ENCODE measurements at places on chromosomes 2 and 18.

DNA sequence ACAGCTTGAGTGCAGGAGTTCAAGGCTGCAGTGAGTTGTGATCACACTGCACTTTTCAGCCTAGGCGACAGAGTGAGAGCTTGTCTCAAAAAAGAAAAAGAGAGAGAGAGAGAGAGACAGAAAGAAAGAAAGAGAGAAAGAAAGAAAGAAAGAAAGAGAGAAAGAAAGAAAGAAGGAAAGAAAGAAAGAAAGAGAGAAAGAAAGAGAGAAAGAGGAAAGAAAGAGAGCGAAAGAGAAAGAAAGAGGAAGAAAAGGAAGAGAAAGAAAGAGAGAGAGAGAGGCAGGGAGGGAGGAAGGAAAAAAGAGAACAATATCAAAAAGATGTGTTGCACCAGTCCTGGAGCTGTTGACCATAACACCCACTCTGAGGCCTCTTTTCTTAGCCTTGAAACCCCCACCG, 89.8 kb upstream of the MBOAT2 start:
- no peak for DNase-seq

DNA sequence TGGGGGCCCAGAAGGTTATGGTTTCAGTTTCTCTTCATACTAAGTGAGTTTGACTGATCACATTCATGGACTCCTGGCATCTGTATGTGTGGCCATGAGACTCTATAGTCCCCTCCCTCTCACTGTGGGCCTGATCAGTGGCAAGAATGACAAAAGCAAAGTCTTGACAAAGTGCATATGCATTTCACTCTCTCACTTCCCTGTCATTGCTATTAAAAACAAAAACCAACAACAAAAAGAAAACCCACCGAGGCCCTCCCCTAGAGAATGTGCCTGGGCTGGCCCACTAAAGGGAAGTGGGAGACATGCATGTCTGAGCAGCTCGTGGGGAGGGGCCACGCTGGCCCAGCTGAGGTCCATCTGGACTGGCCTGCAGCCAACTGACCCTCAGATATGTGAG, 600.1 kb upstream of the RAB6C start:
- no peak for DNase-seq

DNA sequence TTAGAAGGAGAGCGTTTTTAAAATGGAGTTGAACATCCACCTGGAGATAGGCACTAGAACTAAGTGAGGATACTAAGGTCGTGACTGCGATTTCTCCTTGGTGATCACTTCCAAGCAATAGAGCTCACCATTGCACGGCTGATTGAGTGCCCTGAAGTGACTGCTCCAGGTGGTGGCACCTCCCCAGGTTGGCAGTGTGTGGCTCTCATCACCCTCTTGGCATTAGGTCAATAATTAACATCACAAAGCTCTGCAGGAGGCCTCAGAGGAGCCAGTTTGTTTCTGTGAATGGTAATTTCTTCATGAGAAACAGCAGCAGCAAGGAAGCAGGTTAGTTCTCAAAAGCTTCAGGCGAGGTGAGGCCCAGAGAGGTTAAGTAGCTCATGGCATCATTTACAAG, 259.6 kb downstream of the CLIP4 start:
- no peak for DNase-seq

GRCh38 chr18:76980663-76981395, 151.8 kb downstream of the MBP start:
- no peak for DNase-seq

- DNase-seq: no peak
Measured at GRCh38 chr2:170971071-170971470, 42.0 kb downstream of the GORASP2 start.

GRCh38 chr2:233124421-233125080, 64.4 kb downstream of the INPP5D start:
- no peak for DNase-seq

GRCh38 chr2:36134281-36134680, 221.3 kb upstream of the CRIM1 start:
- DNase-seq: no peak

DNA sequence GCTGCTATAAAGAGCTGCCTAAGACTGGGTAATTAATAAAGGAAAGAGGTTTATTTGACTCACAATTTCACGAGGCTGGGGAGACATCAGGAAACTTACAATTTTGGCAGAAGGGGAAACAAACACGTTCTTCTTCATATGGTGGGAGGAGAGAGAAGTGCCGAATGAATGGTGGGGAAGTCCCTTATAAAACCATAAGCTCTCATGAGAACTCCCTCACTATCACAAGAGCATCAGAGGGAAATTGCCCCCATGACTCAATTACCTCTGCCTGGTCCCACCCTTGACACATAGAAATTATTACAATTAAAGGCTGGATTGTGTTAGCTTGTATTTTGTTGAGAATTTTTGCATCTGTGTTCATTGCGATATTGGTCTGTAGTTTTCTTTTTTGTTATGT, 460.5 kb upstream of the RAB6C start:
- no peak for DNase-seq

GRCh38 chr2:156563994-156564753, 128.0 kb downstream of the GPD2 start:
- no peak for DNase-seq

- no peak for DNase-seq
Measured at GRCh38 chr2:212977152-212977551, 174.3 kb downstream of the IKZF2 start.

DNA sequence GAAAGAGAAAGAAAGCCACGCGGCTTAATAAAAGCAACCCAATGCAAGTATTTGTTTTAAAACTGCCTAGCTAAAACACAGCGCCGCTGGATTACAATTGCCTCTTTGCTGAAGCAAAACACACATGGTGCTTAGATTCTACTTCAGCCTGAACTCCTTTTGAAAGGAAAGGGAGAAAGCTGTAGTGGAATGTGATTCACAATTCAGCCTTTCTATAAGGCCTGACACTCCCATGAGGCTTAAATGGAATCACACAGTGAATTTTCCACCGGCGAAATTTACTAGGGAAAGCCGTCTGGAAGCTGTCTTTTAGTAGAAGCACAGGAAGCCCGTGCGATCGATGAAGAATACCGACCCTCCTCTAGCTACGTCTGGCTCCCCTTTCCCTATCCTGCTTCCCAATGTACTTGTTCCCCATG, 348.0 kb downstream of the DLGAP1 start:
- DNase-seq: no peak

GRCh38 chr18:51361130-51361860, 163.8 kb upstream of the MEX3C start:
- no peak for DNase-seq

GRCh38 chr2:218030409-218031195, 27.8 kb upstream of the TNS1 start:
- DNase-seq: no peak

- peak; percentile 95 for DNase-seq
Measured at GRCh38 chr18:55321265-55322177, 266.5 kb downstream of the TCF4 start.

DNA sequence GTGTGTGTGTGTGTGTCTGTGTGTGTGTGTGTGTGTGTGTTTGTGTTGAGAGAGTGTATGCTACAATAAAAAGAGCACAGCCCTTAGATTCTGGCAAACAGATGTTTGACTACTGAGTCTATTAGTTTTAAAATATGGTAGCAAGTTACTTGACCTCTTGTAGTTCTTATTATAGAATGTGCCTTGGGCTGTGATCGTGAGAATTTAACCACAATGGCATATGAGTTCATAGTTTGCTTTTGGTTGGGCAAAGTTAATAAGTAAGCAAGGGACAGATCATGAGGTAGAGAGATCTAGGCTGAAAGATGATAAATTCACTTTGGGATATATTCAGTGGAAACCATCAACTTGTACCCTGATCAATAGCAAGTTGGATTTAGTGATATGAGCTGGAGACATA, 334.3 kb upstream of the VWC2L start:
- DNase-seq: no peak

- DNase-seq: no peak
Measured at GRCh38 chr2:34660741-34661140, 1061.6 kb upstream of the FAM98A start.

DNA sequence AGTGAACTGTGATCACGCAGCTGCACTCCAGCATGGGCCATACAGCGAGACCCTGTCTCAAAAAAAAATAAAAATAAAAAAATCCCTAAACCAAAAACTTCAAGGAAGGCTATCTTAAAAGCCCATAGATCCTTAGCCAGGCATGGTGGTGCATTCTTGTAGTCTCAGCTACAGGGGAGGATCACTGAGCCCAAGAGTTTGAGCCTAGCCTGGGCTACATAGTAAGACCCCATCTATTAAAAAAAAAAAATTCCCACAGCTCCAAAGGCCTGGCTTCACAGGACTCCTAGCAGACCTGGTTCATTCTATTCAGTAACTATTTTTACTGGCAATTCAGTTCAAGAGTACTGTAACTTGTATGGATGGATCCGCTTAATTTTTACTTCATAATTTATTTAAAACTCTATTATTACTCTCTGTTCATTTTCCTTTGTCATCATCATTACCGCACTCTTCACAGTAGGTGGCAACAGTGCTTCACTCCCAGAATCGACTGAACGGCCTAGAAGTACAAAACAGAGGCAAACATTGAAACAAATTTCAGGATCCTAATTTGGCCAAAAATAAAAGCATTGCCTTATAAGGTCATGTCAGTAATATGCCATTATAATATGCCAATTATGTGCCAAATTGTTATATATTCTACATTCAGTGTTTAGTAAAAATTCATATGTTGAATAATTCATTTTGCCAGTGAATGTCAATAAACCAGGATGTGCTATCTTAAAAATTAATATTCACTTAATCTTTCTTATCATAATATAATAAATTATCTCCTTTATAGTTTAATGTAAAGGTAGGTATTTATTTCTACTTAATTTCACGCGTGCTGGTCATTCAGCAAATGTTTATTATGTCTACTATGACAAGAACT, 14.3 kb upstream of the STAM2 start:
- peak; percentile 27 for DNase-seq

- no peak for DNase-seq
Measured at GRCh38 chr2:172484253-172484652, 56.9 kb downstream of the ITGA6 start.

GRCh38 chr2:188435115-188435514, 143.4 kb downstream of the GULP1 start:
- DNase-seq: no peak

DNA sequence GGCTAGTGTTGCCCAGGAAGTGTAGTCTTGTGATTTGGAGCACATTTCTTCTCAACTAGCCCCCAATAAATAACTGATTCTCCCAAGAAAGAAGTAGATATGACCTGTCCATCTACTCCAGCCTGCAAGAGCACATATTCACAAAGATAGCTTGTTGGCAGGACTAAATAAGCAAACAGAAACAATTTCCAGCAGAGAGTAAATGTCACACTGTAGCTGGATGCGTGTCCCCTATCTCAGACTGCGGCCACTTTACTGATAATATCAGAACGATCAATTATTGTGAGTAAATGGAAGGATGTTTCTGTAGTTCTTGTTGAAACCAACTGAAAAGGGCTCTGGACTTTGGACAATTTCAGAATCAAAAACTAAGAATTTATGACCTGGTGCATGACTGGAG, 97.9 kb downstream of the PIEZO2 start:
- DNase-seq: no peak

GRCh38 chr2:170222298-170222697, 44.4 kb downstream of the MYO3B start:
- no peak for DNase-seq

GRCh38 chr2:215619022-215619958, 183.4 kb upstream of the FN1 start:
- DNase-seq: no peak

DNA sequence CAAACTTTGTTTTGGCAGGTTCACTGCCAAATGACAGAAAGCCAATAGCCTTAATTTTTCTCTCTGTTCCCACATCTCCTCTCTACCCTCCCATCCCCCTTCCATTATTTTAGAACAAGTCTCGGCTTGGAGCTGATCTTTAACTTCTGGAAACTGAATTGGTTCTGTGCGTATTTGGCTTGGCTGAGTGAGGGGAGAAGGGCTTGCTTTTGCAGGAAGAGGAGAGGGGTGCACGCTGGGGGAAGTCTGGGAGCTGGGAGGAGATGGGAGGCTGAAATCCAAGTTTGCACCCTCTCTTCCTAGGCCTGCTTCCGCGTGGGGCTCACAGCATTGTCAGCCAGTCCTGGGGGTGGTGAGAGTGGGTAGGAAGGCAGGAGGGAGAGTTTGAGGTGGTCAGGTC, 176.1 kb upstream of the SPRED2 start:
- DNase-seq: no peak

DNA sequence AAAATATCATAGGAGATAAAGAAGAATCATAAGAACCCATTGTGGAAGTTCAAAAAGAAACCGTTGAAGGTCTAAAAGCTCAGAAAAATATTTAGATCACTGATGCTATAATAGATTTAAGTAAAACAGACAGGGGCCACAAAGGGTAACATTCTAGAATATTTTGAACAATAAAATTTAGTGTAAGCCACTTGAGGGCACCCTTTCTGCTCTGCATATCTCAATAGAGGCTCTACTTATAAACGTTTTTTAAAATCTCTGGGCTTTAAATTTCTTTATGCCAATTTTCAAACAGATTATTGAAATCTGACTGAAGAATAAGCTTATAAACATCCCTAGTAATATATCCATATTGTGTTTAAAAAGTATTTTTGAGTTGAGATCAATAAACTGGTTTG, 57.6 kb upstream of the IL1RL1 start:
- DNase-seq: no peak

DNA sequence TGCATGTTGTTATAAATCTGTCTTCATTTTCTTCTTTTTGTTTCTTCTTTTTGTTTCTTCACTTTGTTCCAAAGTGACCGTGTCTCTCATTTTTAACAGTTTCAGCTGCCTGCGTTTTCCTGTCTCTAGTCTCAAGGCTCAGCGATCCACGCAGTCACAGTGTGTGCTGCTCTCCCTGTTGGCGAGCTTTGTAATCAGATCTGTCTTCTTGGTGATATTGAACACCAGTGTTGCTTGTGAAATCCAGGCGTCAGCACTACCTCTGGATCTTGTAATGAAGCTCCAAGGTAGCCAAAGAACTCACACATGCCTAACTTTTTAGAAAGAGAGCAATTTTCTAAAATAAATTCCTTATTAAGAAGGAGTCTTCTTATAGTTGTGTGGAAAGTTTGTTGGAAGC, 13.2 kb downstream of the SNTG2 start:
- no peak for DNase-seq

DNA sequence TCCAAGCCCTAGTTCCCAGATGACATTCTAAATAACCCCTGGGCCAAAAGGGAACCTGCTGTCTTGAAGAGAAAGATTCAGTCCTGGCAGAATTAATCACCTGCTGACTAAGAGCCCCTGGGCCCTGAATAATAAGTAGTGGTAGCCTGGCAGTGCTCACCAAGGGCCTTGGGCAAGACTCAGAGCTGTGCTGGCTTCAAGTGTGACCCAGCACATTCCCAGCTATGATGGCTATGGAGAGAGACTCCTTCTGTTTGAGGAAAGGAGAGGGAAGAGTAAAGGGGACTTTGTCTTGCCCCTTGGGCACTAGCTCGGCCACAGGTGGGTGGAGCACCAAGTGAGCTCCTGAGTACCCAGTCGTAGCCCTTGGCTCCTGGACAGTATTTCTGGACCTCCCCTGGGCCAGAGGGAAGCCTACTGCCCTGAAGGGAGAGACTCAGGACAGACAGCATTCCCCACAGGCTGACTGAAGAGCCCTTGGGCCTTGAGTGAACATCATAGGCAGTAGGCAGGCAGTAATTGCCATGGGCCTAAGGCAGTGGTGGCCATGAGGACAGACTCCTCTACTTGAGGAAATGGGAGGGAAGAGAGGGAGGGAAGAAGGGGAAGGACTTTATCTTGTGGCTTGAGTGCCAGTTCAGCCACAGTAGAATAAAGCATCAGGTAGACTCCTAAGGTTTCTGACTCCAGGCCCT, 40.0 kb upstream of the INPP4A start:
- DNase-seq: no peak

- peak; percentile 56 for DNase-seq
Measured at GRCh38 chr18:54444319-54444914, 86.7 kb downstream of the C18orf54 start.

Data from right cardiac atrium (tissue), 5 donors.